ENCODE measurements at places on chromosomes 2 and 18. TPM values are rescaled to one million over a fixed set of nuclear protein-coding genes. Genes with fewer than 3 reads are reported as not detected.

- DNase-seq, result peak; percentile 81
Observed at GRCh38 chr2:74373221-74373676, 6.9 kb downstream of the DCTN1 start.

DNA sequence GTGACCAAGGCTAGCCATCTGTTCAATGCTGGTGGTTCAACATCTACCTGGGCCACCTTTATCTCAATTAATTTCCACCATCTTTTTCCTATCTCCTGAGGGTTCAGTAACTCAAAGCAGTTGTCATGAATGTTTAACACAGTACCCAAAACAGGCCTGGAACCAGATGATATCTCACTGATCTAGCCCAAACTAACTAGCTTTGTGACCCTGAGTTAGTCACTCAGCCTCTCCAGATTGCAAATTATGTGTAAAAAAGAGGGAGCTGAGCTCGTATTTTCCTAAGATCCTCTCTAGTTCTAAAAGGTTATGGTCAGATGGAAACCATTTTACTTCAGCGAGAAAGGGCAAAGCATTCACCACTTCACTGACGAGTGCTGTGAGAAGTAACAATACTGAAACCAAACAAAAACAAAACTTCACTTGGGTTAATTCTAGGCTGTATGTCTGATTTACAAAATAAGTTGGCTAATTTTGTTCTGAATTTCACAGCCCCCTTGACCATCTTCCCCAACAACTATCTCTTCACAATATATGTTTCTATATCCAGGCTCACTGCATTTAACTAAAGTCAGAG is 14.8 kb downstream of the SPRED2 start:
- DNase-seq, result no peak

DNA sequence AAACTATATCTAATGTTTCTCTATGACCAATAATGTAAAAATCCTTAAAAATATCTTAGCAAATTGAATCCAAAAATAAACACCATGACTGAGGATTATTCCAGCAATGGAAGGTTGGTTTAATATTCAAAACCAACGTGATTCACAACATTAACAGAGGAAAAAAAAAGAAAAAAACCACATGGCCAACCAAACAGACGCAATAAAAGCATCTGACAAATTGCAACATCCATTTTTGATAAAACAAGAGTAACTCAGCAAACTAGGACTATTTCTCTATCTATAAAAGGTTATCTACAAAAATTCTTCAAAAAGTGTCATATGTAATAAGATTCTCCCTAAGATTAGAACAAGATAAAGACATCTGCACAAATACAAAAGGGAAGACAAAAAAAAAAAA is 28.9 kb downstream of the PPP3R1 start:
- DNase-seq, result no peak

- no peak for DNase-seq
Observed at GRCh38 chr2:232492963-232493700, 5.5 kb upstream of the ECEL1 start.

- no peak for DNase-seq
Observed at GRCh38 chr18:75654851-75655751, 227.6 kb upstream of the SMIM21 start.

Gene TTC39C
- total RNA-seq, result 29.2 TPM

Gene SULT1C4
- 1.6 TPM for total RNA-seq

- DNase-seq, result no peak
Observed at GRCh38 chr2:2101924-2102323, 229.2 kb downstream of the MYT1L start.

Gene FER1L5
- 0.51 TPM for total RNA-seq

- no peak for DNase-seq
Observed at GRCh38 chr18:69186162-69186561, 214.5 kb upstream of the DOK6 start.

Gene PKDCC
- 959 TPM for total RNA-seq

Gene LYG2
- total RNA-seq, result not detected

Gene TUBA4B
- not detected for total RNA-seq

Gene DNAJC10
- 63.0 TPM for total RNA-seq
